ENCODE measurements at places on chromosomes 7 and 10. TPM values are rescaled to one million over a fixed set of nuclear protein-coding genes. Genes with fewer than 3 reads are reported as not detected.
A peak's percentile ranks its signal among the peaks of the same experiment; 100 is the strongest.

DNA sequence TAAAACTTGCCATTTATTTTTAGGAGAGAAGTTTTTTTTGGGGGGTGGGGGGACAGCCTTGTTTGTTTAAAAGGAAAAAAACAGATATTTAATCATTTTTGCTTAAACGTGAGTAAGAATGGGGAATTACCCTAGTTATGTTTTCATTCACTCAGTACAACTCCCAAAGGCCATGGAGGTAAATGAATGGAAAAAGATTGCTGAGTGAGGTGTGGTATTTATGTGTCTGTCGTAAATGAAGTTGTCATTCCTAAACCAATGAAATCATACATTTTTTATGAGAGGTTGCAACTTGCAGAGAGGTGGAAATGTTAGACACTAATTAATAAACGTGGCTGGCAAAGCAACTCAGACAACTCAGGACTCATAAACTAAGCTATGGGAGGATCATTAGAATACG lies 218.1 kb downstream of the CELF2 start:
- H3K27ac ChIP-seq, result no peak overlapping the region
- DNase-seq, result no peak
- H3K36me3 ChIP-seq, result no peaks in the 10 kb centered on the region
- no peaks in the 10 kb centered on the region for H3K27me3 ChIP-seq
- no peaks in the 10 kb centered on the region for H3K4me1 ChIP-seq

- H3K4me3 ChIP-seq, result no peak overlapping the region
- peaks cover 10% of the 10 kb centered on the region for H3K36me3 ChIP-seq
- H3K27me3 ChIP-seq, result no peaks in the 10 kb centered on the region
These were observed 53.0 kb downstream of the CCDC186 start for GRCh38 chr10:114121031-114121430.

GRCh38 chr10:70293169-70293843 lies 9.5 kb upstream of the NPFFR1 start:
- no peaks in the 10 kb centered on the region for H3K36me3 ChIP-seq
- no peaks in the 10 kb centered on the region for H3K27me3 ChIP-seq
- no peak overlapping the region for H3K4me3 ChIP-seq

Gene ANKRD30A
- total RNA-seq, result not detected

DNA sequence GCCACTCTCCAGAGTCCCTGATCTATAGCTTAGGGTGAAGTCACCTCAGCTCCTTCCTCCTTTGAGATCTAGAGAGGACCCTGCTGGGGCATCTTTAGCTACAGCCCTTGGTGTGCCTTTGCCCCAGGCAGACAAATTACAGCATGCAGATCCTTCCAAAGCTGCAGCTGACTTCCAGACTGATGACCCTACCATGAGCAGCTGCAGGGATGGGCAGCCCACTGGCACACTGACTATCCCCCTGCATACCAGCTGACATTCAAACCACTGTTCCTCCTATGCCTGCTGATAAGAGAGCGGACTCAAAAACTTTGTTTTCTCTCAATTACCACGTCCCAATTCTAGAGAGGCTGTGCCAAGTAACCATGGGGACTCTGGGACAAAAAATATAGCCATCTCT lies 70.6 kb downstream of the COL13A1 start:
- H3K4me1 ChIP-seq, result peaks cover 5% of the 10 kb centered on the region
- no peaks in the 10 kb centered on the region for H3K27me3 ChIP-seq
- no peak for DNase-seq
- H3K4me3 ChIP-seq, result no peak overlapping the region
- no peak overlapping the region for H3K27ac ChIP-seq
- no peaks in the 10 kb centered on the region for H3K36me3 ChIP-seq

DNA sequence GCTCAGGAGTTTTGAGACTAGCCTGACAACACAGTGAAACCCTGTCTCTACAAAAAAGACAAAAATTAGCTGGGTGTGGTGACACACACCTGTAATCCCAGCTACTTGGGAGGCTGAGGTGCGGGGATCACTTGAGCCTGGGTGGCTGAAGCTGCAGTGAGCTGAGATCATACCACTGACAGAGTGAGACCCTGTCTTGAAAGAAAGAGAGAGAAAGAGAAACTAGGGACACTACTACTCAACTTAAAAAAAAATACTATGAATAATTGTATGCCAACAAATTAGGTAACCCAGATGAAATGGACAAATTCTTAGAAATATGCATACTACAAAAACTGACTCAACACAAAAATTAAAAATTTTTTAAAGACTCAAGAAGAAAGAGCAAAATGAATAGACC lies 28.5 kb downstream of the SMURF1 start:
- no peak for DNase-seq
- peaks cover 36% of the 10 kb centered on the region for H3K4me1 ChIP-seq
- no peaks in the 10 kb centered on the region for H3K36me3 ChIP-seq

- DNase-seq, result no peak
- no peaks in the 10 kb centered on the region for H3K27me3 ChIP-seq
- H3K36me3 ChIP-seq, result no peaks in the 10 kb centered on the region
- no peaks in the 10 kb centered on the region for H3K4me1 ChIP-seq
These were observed 18.8 kb downstream of the NEBL start for GRCh38 chr10:20877986-20878983.

- no peak overlapping the region for H3K4me3 ChIP-seq
- DNase-seq, result no peak
- no peaks in the 10 kb centered on the region for H3K4me1 ChIP-seq
- no peaks in the 10 kb centered on the region for H3K27me3 ChIP-seq
These were observed 45.6 kb upstream of the LRRC4 start for GRCh38 chr7:128076796-128077271.

DNA sequence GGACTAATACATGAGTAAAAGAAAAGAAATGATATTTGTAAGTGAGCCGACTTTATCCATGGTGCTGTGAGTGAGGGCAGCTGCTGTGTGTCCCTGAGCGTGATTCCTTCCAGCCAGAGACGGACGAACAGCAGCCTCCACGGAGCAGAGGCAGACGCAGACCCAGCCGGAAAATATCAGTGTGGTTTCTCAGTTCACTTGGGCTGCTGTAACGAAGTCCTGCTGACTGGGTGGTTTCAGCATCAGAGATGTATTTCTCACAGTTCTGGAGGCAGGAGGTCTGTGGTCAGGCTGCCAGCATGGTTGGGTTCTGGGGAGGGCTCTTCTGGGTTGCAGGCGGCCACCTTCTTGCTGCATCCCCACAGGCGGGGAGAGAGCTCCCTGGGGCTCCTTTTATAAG lies 375.6 kb downstream of the GLRX3 start:
- no peak overlapping the region for H3K27ac ChIP-seq
- DNase-seq, result no peak
- H3K4me3 ChIP-seq, result no peak overlapping the region
- H3K4me1 ChIP-seq, result no peaks in the 10 kb centered on the region
- no peaks in the 10 kb centered on the region for H3K36me3 ChIP-seq
- peaks cover 7% of the 10 kb centered on the region for H3K27me3 ChIP-seq

DNA sequence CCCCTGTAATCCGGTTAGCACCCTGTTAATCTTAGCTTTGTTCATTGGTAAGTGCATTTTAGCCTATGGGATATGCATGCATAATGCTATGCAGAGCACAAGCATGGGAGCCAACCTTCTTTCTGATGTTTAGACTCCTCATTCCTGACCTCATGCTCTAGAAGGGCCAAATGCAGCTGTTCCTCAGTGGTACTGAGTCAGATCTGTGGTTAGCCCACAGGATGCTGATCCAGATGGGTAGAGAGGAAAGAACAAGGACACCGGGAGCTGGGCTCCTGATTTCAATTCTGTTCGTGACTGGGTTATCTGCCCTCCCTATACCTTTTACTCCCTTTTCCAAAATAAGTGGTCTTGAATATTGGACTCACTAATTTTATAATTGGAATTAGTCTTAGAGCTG lies 31.7 kb upstream of the C10orf90 start:
- DNase-seq, result no peak
- no peaks in the 10 kb centered on the region for H3K4me1 ChIP-seq
- no peak overlapping the region for H3K27ac ChIP-seq
- H3K4me3 ChIP-seq, result no peak overlapping the region

- no peaks in the 10 kb centered on the region for H3K27me3 ChIP-seq
- no peak overlapping the region for H3K4me3 ChIP-seq
- H3K36me3 ChIP-seq, result no peaks in the 10 kb centered on the region
- H3K27ac ChIP-seq, result 0 out of 2 replicates have a peak overlapping the region, but pooled peaks have one; percentile 44
- H3K4me1 ChIP-seq, result peaks cover 9% of the 10 kb centered on the region
- DNase-seq, result no peak
These were observed 11.9 kb upstream of the SLC12A9 start for GRCh38 chr7:100840470-100841100.

Gene CYP3A4
- 0.15 TPM for total RNA-seq

DNA sequence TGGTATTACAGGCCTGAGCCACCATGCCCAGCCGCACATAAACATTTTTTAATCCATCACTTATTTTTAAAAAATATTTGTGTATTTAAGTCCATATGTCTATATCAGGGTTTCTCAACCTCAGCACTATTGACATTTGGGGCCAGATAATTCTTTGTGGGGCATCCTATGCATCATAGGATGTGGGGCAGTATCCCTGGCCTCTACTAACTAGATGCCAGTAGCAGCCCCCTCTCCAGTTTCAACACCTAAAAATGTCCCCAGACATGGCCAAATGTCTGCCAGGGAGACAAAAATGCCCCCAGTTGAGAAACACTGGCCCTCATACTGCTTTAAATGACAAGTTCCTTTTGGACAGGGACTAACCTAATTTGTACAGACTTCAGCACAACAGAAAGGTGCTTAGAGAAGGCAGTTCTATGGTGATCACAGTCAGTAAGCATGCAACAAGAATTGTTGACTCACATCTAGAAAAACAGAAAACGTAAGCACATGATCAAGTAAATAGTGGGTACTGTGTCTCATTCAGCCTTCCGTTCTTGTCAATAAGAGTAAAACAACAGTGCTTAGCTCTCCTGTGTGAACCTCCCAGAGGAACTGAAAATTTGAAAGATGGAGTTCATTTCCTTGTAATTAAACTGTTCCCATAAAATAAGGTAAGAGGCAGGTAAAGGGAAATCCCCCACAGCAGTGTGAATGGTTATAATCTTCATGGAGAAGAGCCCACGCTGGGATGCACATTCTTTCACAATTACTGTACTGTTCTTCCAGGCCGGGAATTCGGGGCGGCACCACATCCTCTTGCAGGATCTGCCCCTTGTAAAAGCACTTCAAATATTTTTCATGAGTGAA lies 17.3 kb upstream of the ADRB1 start:
- DNase-seq, result peak; percentile 94
- H3K4me3 ChIP-seq, result peak overlapping the region; percentile 12
- no peaks in the 10 kb centered on the region for H3K36me3 ChIP-seq
- no peaks in the 10 kb centered on the region for H3K27me3 ChIP-seq
- peak overlapping the region; percentile 91 for H3K27ac ChIP-seq

- peaks cover 3% of the 10 kb centered on the region for H3K27me3 ChIP-seq
- no peak overlapping the region for H3K4me3 ChIP-seq
- no peak for DNase-seq
- H3K4me1 ChIP-seq, result no peaks in the 10 kb centered on the region
- H3K27ac ChIP-seq, result no peak overlapping the region
These were observed 5.1 kb downstream of the SCART1 start for GRCh38 chr10:133458710-133459453.

- H3K4me3 ChIP-seq, result no peak overlapping the region
- no peaks in the 10 kb centered on the region for H3K4me1 ChIP-seq
- DNase-seq, result no peak
- H3K27ac ChIP-seq, result no peak overlapping the region
These were observed 20.2 kb upstream of the SEM1 start for GRCh38 chr7:96729820-96730219.

GRCh38 chr10:113273181-113274163 lies 279.4 kb upstream of the HABP2 start:
- no peaks in the 10 kb centered on the region for H3K27me3 ChIP-seq
- H3K4me3 ChIP-seq, result no peak overlapping the region
- H3K27ac ChIP-seq, result no peak overlapping the region
- no peak for DNase-seq
- no peaks in the 10 kb centered on the region for H3K36me3 ChIP-seq

- DNase-seq, result peak; percentile 74
- H3K4me3 ChIP-seq, result no peak overlapping the region
- H3K27me3 ChIP-seq, result no peaks in the 10 kb centered on the region
- no peaks in the 10 kb centered on the region for H3K36me3 ChIP-seq
These were observed 13.7 kb downstream of the DOCK4 start for GRCh38 chr7:112192236-112193154.

Gene KCNH2
- 1.8 TPM for total RNA-seq

- H3K27ac ChIP-seq, result no peak overlapping the region
- DNase-seq, result no peak
- H3K27me3 ChIP-seq, result no peaks in the 10 kb centered on the region
- H3K4me3 ChIP-seq, result no peak overlapping the region
These were observed 173.7 kb downstream of the BUB3 start for GRCh38 chr10:123327896-123328295.

Gene HOXA7
- total RNA-seq, result not detected

DNA sequence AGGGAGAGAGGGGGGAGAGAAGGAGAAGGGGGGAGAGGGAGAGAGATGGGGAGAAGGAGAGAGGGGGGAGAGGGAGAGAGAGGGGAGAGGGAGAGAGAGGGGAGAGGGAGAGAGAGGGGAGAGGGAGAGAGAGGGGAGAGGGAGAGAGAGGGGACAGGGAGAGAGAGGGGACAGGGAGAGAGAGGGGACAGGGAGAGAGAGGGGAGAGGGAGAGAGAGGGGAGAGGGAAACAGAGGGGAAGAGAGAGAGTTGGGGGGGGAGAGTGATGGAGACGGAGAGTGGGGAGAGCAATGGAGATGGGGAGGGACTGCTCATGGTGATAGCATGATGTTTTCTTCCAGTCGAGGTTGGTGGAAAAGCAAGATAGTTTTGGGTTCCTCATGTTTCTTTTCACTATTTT lies 172.4 kb downstream of the DNAJB6 start:
- H3K27me3 ChIP-seq, result peaks cover 9% of the 10 kb centered on the region
- H3K27ac ChIP-seq, result no peak overlapping the region
- no peaks in the 10 kb centered on the region for H3K4me1 ChIP-seq
- no peak for DNase-seq

DNA sequence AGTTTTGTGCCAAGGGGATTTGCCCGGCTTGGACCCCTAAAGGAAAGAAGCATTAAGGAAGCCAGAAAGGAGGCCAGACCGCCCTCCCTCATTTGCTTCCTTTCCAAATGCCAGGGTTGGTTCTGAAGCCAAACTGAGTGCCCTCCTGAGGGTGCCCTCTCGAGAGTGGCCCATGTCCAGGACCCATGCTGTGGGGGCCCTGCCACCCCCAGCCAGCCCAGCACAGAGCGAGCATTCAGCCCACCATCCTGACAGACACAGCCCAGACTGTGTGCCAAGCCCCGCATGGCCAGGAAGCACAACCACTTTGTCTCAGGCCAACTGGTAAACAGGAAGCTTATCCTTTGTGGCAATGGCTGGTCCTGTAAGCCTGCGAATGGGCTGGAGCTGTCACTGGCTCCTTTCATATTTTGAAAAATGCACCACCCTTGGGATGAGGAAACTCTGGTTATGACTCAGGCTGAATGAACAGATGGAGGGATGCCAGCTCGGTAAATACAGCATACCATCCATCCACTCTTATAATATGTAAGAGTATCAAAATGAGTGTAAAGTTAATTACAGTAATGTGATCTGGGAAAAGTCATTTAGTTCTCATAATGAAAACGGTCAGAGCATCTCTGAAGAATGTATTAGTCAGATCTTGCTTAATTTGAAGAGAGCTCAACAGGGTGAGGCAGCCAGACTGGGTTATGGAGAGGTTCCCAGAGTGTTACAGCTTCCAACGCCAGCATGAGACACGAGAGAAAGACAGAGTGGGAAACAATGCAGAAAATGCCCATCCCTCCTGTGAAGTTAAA lies 65.0 kb downstream of the STK17A start:
- DNase-seq, result peak; percentile 98
- peaks cover 51% of the 10 kb centered on the region for H3K4me1 ChIP-seq
- no peak overlapping the region for H3K4me3 ChIP-seq
- H3K36me3 ChIP-seq, result no peaks in the 10 kb centered on the region
- no peaks in the 10 kb centered on the region for H3K27me3 ChIP-seq

GRCh38 chr10:97157578-97158095 lies 28.1 kb downstream of the SLIT1 start:
- no peak overlapping the region for H3K27ac ChIP-seq
- no peaks in the 10 kb centered on the region for H3K27me3 ChIP-seq
- DNase-seq, result no peak
- H3K36me3 ChIP-seq, result no peaks in the 10 kb centered on the region
- H3K4me1 ChIP-seq, result no peaks in the 10 kb centered on the region
- no peak overlapping the region for H3K4me3 ChIP-seq
